Cerebellar nuclear complex (tissue), 1 donor: ENCODE measurements at places on chromosomes 3 and 15.

DNA sequence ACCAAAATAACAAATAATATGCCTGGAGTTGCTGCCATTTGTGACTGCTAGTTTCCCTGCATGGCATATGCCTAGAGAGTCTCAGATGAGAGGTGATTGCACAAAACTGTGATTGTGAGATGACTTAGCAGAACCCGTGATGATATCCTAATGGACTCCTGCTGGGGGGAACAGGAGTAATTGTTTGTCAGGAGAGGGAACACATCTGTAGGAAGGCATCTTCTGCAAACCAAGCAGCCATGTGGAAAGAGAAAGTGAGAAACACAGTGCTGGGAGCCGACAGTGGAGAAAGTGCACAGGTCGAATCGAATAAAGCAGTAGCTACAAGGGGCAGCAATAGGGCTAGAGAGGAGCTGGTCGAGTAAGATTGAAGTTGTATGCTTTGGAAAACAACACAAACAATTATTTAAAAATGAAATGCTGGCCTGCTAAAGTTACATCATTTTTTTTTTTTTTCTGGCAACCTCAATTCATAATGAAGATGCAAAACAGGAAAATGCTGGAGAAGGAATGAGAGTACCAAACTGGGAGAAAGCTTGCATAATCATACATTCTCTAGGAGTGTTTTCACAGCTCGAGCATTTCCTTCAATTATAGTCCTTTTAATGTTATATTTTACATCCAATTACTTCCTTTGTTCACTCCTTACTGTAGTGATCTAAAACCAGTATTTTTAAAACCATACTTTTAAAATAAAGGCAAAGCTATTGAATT, 494.2 kb upstream of the AGTR1 start:
- no peak for DNase-seq

DNA sequence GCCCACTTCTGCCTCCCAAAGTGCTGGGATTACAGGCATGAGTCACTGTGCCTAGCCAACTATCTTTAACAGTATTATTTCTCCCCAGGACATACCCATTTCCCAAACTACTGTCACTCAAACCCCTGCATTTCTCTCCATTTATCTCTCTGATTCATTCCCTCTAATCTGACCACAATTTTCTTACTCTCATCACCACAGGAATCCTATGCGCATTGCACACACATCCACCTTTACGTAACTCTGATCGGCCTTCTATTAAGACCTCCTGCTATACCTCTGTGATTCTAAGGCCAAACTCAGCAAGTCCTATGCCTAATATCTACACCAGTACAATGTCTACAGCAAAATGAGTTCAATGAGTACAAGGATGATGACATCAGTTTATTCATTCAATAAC, 235.0 kb downstream of the ULK4 start:
- no peak for DNase-seq

- DNase-seq = no peak
Measured at GRCh38 chr15:33292717-33293307, 18.0 kb upstream of the RYR3 start.

DNA sequence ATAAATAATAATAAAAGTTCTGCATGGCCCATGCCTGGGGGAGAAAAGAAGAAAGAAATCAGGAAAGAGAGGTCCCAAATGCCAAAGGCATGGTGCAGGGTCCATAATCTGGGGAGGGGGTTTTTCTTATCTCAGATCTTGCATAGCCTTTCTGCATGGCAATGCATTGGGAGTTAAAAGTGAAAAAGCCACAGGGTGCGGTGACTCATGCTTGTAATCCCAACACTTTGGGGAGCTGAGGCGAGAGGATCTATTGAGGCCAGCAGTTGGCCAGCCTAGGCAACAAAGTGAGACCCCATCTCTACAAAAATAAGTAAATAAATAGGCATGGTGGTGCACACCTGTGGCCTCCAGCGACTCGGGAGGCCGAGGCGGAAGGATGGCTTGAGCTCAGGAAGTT, 76.8 kb upstream of the GATA2 start:
- no peak for DNase-seq

GRCh38 chr3:73653877-73654276, 29.1 kb upstream of the PDZRN3 start:
- DNase-seq = no peak

DNA sequence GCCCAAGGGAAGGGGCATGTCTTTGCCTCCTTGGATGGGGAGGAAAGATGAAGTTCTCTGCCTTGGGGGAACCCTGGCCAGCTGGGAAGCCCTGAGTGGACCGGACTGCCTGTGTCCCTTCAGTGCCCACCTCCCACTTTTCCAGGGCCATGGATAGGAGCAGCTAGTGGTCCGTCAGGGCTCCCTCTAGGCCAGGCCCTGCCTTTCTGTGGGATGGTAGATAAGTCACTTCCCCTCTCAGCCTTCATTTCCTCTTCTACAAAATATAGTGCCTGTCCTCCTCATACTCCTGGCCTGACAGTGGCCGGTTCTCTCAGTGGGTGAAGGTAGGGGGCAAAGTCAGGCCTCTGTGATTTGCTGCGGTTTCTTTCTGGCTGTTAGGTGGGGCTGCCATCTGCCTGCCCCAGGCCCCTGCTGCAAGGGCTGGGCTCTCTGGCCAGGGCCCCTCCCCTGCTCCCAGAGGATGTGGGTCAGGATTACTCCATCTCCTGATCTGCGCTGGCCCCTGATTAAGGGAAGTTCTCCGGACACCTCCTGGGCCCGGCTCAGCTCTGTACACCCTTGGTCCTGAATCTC, 1.4 kb downstream of the PLEKHO2 start:
- DNase-seq = no peak

GRCh38 chr3:4680227-4680691, 187.1 kb downstream of the ITPR1 start:
- DNase-seq = no peak

GRCh38 chr3:117842086-117842485, 1132.5 kb downstream of the TUSC7 start:
- no peak for DNase-seq

DNA sequence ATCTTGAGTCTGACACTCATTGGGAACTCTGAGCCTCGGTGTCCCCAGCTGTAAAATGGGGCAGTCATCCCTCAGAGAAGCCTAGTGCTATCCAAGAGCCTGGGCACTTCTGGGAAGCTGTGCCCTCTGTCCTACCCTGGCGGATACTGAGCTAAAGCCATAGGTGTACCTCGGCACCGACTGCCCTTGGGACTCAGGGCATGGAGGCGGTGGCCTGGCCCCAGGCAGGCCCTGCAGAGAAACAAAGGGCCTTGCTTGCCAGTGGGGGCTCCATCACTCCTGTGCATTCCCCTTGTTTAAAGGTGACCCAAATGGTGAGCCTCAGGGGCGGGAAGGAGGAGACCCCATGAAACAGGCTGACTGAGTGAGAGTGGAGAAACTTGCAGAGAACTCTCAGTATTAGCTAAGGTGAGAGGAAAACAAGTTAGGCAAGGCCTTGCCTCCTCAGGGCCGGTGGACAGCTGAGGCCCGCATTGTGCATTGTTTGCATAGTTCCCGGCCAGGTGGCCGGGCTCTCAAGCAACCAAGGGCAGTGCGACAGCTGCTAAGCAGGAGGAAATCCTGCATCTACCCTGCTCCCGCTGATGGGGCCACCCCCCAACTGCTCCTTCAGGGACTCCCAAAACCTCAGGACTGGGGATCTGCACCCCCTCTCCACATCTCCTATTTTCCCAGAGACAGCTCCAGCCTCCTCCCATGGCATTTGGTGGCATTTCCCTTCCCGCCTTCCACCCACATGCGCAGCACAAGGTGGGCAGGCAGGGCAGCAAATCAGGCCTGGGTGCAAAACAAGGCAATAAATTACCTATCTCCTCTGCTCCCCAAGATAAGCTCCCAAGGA, 4.3 kb downstream of the PFKFB4 start:
- no peak for DNase-seq

DNA sequence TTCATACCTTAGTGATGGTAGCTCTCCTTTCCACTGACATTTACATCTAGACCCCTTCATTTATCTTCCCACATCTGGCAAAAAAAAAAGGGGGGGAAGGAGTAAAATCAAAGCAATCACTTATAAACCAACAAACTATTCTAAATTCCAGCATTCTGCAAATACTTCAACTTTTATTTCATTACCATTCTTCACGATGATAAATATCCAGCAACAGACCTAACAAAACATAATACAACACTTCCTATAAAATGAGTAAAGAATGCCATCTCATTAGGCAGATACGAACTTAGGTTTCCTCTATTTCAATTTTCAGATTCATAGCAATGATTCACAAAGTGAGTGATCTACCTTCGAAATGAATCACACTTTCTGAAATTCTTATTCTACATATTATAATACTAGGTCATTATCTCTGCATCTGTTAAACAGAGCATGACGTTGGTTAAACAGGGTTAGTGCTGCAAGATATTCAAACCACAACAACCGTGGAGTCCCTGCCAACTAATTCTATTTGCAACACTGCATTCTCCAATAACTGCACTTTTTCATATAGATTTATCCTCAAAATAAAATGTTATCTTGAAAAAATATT, at the start of gene LRRFIP2:
TSS of gene LRRFIP2 (minus strand) at position 51 of the 595 bp plus-strand sequence. CDS start 25,599 bp downstream, outside the sequence.
- DNase-seq = no peak

GRCh38 chr15:53038655-53038941, 248.5 kb upstream of the ONECUT1 start:
- DNase-seq = no peak

- no peak for DNase-seq
Measured at GRCh38 chr3:45604066-45604465, 9.5 kb downstream of the LIMD1 start.

- DNase-seq = no peak
Measured at GRCh38 chr3:138862924-138863775, 28.4 kb upstream of the PIK3CB start.

GRCh38 chr15:100502651-100503050, 26.1 kb downstream of the CERS3 start:
- DNase-seq = no peak

GRCh38 chr15:22956257-22956977, 23.8 kb downstream of the CYFIP1 start:
- DNase-seq = no peak

GRCh38 chr15:31733424-31733823, 296.9 kb upstream of the CHRNA7 start:
- no peak for DNase-seq

DNA sequence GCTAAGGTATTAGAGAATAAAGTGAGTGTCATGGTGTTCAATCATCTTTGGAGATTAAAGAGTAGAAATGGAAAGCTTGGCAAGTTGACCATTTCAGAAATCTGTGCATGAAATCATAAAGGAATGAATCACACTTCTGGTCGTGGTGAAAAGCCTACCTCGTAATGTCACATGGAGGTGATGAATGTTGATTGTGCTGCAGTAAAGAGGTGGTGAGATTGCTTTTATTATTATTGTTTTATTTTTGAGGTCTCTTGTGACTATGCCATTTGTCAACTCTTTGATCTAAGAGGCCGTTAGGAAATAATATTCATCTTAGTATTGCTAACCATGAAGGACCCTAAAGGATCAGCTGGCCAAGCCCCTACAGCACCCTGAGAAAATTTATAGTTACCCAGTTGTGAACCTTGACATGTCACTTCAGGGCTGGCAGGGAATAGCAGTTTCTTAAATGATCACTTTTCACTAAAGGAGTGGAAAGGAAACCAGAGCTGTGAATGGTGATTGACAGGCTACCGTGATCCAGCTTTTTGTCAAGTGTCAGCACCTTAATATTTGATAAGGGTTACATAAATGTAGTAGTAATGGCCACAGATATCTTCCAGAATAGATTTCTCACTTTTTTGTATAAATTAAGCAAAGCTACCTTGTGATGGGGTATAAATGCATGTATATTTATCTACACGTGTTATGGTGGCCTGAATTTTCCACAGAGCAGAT, 203.9 kb downstream of the PTPRG start:
- no peak for DNase-seq

DNA sequence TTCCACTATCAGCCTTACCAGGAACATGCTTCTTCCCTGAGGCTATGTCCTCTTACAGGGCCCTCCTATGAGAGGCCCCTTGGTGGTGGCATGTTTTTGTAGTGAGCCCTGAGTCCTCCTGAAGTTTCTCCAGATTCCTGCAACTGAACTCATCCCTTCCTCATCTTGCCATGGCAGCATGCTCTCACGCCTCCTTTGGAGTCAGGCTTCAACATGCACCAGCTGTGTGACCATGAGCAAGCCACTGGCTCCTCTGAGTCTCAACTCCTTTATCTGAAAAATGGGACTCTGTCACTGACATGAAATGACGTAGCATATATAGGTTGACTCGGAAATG, 216.3 kb upstream of the TLE3 start:
- DNase-seq = no peak

DNA sequence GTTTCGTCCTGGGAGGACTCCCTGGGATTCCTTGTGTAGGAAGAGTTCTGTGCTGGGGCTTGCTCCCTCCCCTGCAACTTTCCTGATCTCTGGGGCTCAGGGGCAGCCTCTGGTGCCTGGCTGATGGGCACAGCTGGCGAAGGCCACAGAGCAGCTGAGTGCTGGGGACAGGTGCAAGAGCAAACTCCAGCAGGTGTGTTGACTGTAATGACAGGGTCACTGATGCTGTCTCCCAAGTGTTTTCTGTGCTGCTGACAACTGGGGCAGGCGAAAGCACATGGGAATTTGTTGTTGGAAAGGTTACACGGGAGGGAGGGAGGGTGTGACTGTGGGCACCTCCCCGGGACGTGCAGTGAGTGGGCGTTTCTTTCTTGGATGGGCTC, 21.6 kb downstream of the CPN2 start:
- DNase-seq = no peak

DNA sequence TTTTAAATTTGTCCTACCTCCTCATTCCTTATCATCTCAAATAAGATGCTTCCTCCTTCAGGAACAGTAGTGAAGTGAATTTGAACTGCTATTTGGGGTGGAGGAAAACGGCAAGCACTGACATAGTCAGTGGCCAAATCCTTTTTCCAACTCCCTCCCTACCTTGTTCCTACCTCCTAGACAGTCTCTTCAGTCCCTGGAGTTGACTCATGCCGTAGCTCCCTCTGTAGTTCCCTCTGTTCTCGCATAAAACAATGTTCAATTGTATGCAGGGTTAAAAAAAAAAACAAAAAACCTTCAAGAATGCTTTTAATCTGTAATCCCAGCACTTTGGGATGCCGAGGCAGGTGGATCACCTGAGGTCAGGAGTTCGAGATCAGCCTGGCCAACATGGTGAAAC, 1.4 kb downstream of the UBR1 start:
- DNase-seq = no peak

GRCh38 chr15:68834346-68834745, 13.7 kb upstream of the ANP32A start:
- no peak for DNase-seq

GRCh38 chr3:46667061-46667621, 26.3 kb downstream of the ALS2CL start:
- no peak for DNase-seq

- no peak for DNase-seq
Measured at GRCh38 chr15:49883121-49883520, 235.9 kb downstream of the ATP8B4 start.

- no peak for DNase-seq
Measured at GRCh38 chr3:152879130-152879789, 44.3 kb downstream of the P2RY1 start.

GRCh38 chr3:42289026-42289425, 23.0 kb upstream of the CCK start:
- no peak for DNase-seq

DNA sequence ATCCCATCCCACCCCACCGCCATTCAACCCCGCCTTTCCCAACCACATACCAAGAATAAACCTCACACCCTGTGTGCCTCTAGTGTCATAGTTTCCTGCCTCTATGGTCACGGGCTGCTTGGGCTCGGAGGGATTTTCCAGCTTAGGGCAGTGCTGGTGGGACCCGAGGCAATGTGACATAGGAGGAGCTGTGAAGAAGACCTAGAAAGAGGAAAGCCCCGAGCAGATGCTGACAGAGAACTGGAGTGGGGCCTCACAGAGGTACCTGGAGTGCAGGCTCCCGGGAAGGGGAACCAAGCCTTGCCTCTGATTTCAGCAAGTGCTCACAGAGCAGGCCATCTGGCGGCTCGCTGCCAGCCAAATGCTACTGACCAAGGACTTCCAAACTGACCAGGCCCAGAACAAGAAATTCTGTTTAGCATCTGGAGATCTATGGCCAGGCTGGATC, 27.5 kb downstream of the BHLHE40 start:
- DNase-seq = no peak
